ENCODE measurements at places on chromosomes 2 and 18.

DNA sequence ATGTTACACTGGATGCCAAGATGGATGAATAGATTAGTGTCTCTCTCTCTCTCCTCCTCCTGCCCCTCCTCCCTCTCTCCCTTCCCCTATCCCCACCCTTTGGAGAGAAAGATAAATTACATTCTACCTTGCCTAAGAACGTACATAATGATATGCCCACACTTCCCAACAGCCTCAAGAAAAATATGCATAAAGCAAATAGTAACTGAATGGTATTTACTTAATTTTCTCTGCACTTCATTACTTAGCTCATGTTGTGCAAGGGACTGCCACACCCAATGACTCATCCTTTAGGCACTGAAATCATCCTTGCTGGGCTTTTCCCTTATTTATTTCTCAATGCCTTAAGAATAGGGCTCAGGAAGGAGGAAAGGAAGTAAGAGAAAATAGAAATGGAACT lies 137.3 kb upstream of the PID1 start:
- peak; percentile 2 for DNase-seq

DNA sequence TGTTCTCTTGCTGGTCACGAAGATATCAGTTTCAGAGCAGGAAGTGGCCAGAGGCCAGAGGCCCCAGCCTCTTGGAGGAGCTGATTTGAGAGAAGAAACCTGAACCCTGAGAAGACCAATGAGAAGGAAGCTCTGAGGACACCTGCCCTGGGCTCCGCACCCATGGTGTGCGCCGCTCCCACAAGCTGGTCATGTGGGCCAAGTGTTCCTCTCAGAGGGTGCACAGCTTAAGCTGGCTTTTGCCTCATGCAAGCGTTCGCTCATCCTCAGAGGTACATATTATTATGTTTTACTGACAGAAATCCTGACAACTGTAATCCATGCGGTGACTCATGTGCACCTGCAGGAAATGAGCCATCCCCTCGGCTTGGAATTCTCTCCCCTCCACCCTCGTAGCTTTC lies 316.1 kb upstream of the MYT1L start:
- DNase-seq = no peak

DNA sequence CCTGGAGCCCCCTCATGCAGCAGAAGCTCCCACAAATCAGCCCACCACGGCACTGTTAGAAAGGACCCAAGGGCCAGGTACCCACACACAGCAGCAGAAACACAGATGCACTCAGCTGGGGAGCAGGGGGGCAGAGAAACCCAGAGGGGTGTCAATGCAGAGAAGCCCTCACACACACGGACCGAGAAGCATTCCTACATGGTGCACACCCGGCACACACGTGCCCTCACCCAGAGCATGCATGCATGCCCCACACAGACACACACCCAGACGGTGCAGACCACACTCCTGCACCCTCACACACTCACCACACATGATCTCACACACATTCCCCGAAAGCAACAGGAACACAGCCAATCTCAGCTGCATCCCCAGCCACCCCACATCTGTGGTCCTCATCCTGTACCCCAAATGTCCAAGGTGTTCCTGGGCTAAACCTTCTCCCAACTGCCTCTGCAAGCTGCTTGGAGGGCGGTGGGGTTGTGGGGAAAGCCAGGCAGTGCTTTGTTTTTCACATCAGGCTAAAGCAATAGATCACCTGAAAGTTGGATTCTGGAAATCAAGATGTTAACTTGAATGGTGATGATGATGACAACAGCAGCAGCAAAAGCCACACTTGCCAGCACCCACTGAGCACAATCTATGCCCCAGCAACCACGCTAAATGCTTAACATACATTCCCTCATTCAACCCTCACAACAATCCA lies 102.3 kb downstream of the ZFP36L2 start:
- DNase-seq = no peak

DNA sequence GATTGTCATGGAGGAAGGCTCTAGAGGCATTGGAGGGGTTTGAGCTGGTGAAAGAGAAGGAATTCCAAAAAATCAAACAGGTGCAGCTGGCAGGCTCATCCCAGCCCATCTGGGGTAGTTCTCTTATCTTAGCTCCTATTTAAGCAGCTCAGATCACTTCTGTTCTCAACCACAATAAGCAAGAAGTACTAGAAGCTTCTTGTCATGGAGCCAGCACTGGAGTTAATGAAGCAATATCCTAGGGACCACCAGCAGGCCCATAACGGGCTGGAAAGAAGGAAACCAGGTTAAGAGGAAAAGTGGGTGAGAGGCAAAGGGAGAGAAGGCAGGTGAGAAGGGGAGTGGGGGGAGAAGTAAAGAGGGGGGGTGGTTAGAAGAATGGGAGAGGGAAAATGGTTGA lies 100.7 kb upstream of the ZFP36L2 start:
- peak; percentile 36 for DNase-seq

DNA sequence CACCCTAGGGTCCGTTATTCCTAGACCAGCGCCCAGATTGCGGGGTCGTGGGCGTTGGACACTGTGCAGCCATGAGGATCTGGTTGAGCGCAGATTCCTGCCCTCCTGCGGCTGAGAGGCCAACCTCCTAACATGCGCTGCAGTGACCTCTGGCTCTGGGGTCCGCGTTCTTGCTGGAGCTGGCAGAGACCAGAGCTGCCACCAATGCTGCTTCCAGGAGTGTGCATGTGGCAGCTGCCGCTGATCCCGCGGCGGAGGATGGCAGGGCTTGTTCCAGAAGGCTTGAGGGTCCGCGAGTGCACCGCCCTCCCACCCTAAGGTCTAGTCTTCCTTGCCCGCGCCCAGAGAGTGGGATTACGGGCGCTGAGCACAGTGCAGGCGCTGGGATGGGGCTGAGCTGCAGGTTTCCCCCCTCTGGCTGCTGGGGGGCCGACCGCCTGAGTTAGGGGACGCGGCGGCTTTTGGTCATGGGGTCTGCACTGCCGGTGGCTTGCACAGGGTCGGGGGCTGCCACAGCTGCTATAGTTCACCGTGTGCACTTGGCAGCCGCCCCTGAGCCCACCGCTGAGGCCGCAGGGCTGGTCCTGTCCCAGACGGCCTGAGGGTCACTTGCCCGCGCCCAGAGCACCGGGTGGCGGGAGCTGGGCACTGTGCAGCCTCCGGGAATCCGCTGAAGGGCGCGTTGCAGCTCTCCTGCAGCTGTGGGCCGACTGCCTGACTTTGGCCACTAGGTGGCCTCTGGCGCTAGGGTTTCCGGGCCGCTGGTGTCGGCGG lies 145.9 kb downstream of the CCDC74A start:
- DNase-seq = peak; percentile 75

DNA sequence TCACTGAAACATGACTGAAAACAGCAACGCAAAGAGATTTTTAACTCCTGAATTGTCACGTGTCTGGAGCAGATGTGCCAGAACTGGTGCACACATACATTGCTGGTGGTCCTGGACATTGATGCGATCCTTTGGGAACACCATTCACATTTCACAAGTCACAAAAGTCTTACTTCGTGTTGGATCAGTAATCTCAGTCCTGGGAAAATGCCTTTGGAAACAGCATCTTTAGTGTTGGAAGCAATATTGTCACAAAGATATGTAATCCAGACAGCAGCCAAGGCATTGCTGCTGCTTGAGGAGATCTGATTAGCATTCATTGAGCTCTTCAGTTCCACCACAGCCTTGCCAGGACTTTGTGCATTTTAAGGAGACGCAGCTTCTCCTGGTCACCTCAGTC lies 126.2 kb upstream of the SH3BP4 start:
- DNase-seq = no peak

DNA sequence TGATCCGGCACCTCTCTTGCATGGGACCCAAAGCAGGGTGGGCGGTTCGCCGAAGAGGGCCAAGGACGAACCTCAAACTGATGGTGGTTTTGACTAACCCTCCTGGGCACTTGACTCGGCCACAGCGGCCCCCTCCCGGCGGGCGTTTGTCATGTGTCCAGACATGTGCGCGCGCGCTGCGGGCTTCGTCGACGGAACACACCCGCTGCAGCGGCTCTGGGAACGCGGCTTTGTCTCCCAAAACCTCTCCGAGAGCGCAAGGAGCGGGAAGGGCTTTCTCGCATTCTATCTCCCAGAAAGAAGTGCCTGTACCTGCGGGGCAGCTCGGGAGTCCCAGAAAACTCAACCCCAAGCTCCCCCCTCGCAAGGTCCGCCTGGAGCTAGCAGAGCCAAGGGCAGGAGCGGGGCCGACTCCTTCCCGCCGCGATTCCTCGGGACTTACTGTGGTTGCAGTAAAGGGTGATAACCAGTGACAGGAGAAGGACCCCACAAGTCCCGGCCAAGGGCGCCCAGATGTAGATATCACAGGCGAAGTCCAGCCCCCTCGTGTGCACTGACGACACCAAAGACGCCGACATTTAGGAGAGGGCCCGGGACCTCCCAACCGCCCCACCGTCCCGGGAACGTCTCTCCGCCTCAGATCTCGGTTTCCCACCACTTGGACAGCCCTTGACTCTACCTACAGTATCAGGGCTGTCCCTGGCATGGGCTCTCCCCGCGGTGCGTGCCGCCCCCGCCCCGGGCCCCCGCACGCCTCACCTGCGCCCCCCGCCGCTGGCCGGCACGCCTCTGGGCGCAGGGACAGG lies 1.6 kb downstream of the CD8A start:
- DNase-seq = peak; percentile 18

DNA sequence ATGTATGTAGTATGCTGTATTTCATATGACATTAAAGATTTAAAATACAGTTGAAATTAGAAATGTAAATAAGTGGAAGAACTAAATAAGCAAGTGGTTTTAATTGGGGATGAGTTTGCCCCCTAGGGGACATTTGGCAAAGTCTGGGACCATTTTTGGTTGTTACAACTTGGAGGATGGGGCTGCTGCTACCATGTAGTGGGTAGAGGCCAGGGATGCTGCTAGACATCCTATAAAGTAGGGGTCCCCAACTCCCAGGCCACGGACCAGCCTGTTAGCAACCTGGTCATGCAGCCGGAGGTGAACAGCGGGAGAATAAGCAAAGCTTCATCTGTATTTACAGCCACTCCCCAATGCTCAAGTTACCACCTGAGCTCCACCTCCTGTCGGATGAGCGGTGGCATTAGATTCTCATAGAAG lies 27.9 kb upstream of the ASNSD1 start:
- DNase-seq = peak; percentile 76

DNA sequence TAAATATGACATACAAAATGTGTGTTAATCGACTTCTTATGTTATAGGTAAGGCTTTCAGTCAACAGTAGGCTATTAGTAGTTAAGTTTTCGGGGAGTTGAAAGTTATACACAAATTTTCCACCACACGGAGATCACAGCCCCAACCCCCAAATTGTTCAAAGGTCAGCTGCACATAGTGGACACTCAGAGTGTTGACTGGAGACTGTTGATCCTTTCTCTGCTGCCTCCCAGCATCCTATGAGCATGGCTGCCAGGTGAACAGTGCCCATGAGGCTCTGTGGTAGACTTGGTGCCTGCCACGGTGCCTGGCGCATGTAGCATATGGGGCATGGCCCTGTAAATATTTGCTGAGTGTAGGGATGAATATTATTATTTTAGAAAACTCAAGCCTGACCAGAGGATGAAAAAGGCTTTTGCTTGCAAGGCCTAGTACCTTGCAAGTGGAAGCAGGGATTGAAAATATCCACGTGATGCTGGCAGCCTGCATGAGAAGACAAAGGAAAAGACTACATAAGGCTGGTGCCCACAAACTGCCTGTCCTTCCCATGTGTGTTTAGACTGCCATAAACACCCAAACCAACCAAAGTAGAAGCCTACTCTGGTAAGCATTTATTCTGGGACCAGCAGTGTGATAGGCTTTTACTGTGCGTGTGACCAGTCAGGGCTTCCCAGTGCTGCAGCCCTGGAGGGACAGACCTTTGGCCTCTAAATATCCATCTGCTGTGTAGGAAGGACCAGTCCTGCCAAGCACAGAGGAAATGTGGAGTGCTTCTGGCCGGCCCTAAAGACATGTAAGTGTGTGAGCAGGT lies 226.1 kb downstream of the LDLRAD4 start:
- no peak for DNase-seq

DNA sequence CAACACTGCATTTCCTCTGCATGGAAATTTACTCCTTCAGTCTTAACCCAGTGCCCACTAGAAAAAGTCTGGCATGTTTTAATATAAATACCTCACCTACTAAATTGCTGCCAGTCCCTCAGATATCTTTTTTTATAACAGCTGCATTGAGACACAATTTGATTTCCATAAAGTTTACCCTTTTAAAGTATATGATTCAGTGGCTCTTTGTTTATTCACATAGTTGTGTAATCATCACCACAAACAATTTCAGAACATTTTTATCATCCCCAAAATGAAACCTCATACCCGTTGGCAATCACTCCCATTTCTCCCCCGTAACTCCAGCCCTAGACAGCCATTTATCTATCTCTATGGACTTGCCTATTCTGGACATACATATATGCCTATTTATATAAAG lies 17.0 kb upstream of the FRZB start:
- DNase-seq = no peak

- DNase-seq = no peak
Measured at GRCh38 chr2:50546790-50547189, 485.1 kb downstream of the NRXN1 start.

GRCh38 chr18:67778016-67778415 lies 261.5 kb upstream of the DSEL start:
- DNase-seq = no peak

- no peak for DNase-seq
Measured at GRCh38 chr2:113298176-113298575, 19.5 kb upstream of the PAX8 start.
